ENCODE measurements at places on chromosomes 12 and 14. TPM values are rescaled to one million over a fixed set of nuclear protein-coding genes. Genes with fewer than 3 reads are reported as not detected.
A peak's percentile ranks its signal among the peaks of the same experiment; 100 is the strongest.

Gene KCNC2
- total RNA-seq, result 0.22 TPM

Gene SLC25A47
- 0.09 TPM for total RNA-seq

Gene ANKRD52
- total RNA-seq, result 8.6 TPM

Gene ANKRD33
- total RNA-seq, result 0.04 TPM

Gene KLRB1
- total RNA-seq, result 0.49 TPM

DNA sequence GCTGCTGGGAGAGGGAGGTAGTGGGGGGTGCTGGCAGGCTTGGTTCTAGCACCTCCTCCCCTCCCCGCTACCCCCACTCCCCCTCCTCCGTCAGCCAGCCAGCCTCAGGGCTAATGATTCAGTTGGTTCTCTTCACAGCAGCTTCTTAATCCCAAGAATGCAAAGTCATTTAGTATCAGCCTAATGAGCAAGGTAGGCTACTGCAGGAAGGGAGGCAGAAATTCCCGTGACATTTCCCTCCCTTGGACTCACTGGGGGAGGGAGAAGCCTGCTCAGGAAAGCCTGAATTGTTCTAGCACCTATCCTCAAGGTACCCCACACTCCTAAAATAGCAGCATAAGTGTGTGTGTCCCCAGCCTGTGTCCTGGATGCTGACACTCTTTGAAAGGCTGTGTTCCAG lies 29.8 kb downstream of the ITPK1 start:
- no peak for DNase-seq

DNA sequence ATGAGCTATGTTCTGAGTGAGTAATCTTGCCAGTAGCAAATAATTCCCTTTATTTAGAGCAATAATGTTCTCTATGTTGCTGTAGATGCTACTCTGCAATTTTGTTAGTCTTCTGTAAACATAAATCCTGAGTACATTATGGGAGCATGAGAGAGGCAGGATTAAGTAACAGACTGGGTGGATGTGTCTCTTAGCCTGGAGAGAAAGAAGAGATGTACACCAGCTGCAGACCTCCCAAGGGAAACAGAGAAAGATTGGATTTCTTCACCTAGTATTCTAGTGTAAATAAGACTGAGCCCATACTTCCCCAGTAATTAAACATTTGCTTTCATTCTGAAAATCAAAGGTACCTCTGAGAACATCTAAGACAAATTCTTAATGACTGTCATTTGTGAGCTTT lies 564.0 kb downstream of the TRHDE start:
- DNase-seq, result peak; percentile 13

GRCh38 chr14:99590746-99591555 lies 13.1 kb downstream of the CCDC85C start:
- DNase-seq, result peak; percentile 43

Data from muscle of leg (tissue), 16 donors.